Activated CD4-positive, CD25-positive, alpha-beta regulatory T cell treated with anti-CD3 and anti-CD28 coated beads, Interleukin-2, amount 50 U/mL, for 24 hours (primary cell): ENCODE measurements at places on chromosomes 5 and 9.

DNA sequence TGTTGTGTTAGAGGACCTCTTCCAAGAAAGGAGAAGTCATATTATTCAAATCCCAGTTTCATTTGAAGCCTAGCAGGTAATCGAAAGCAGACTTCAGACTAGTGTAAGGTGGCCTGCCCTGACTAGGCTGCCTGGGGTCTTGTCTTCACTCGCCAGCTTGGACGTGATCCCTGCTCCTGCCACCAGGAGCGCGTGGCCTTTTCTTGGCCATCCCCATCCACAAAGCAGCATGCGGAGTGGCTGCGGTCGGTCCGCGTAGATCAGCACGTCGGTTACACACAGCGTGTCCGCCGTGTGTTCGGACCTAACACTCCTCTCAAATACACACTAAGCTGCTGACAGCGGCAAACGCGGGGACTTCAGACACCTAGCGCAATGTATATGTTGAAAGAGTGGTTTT is 37.3 kb downstream of the CFAP77 start:
- no peak for ATAC-seq

- no peak for ATAC-seq
These were observed 459.9 kb upstream of the ZNF462 start for GRCh38 chr9:106403081-106403480.

- ATAC-seq = no peak
These were observed 126.1 kb downstream of the SNX18 start for GRCh38 chr5:54643685-54644106.

GRCh38 chr9:8838136-8838535 is 1038.6 kb upstream of the DMAC1 start:
- ATAC-seq = no peak

- no peak for ATAC-seq
These were observed 1.9 kb upstream of the FBXO38 start for GRCh38 chr5:148381906-148382305.

DNA sequence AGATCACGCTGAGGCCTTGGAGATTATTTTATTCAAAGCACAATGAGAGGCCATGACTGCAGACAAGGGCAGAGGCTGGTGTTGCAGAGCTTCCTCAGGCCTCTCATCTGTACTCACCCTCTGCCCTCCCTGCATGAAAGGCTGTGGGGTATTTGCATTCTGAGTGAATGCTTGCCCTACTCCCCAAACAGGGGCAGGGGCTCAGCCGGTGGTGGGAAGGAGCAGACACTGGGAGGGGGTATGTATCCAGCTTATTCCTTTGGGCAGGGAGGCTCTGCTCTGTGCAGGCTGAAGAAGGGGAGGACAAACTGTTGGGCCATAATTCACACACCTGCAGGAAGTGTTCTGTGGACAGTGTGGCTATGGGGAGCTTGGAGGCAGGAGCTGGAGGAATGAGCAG is 148.4 kb upstream of the PANK3 start:
- no peak for ATAC-seq

DNA sequence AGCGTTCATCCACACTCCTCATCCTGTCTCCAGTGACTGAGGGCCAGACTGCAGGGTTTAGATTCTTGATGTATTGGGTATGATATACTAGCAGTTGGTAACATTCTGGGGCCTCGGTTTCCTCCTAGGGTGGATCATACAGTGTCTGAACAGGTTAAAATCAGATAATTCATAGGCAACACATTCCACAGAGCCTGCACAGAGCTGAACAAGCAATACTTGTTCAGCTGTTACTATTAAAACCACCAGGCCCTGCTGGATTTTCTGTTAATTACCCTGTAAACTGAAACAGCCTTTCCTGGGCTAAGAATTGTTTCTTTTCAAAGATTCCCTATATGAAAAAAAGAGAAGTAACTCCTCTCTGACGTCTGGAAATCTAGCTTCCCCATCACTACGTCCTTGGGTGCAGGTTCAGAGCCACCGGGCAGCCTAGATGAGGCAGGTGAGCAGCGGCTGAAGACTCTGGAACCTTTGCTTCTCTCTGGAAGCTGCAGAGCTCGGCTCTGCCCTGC is 1313.5 kb upstream of the WWC1 start:
- no peak for ATAC-seq

GRCh38 chr9:121684381-121685145 is 33.1 kb downstream of the DAB2IP start:
- no peak for ATAC-seq

DNA sequence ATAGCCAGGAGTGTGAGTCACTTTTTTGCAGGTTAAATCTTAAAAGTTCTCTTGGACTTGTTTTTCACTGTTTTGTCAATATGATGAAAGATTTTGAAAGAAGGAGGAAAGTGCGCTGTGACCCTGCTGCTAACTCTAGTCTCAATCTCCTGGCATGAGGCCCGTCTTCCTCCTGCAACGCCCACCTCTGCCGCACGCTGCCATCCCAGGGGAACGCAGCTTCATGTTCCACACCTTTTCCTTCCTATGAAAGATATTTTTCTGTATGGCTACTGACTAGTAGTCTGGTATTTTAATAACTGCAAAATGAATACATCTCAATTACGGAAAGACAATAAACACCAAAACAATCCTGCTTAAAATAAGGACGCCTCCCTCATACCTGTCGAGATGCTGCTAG is 8.3 kb downstream of the PPIC start:
- ATAC-seq = no peak

- no peak for ATAC-seq
These were observed 19.2 kb upstream of the ZNF131 start for GRCh38 chr5:43101491-43101890.

DNA sequence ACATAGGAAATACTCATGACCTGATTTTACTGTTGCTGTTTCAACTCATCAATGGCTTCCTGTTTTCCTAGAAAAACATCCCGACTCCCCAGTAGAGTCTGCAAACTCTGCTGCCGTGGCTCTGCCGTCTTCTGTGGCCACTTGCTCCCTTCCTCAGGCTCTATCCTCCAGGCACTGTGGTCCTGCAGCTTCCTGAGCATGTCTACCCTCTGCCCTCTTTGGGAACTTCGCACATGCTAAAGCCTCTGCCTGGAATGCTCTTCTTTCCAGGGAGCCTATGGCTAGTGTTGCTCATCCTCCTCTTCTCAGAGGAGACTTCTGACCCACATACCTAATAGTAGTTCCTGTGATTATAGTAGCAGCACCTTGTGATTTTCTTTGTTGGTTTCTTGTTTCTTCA is 256.9 kb downstream of the MAN2A1 start:
- ATAC-seq = no peak

GRCh38 chr9:121156263-121156731 is 45.4 kb downstream of the RAB14 start:
- peak; percentile 88 for ATAC-seq

DNA sequence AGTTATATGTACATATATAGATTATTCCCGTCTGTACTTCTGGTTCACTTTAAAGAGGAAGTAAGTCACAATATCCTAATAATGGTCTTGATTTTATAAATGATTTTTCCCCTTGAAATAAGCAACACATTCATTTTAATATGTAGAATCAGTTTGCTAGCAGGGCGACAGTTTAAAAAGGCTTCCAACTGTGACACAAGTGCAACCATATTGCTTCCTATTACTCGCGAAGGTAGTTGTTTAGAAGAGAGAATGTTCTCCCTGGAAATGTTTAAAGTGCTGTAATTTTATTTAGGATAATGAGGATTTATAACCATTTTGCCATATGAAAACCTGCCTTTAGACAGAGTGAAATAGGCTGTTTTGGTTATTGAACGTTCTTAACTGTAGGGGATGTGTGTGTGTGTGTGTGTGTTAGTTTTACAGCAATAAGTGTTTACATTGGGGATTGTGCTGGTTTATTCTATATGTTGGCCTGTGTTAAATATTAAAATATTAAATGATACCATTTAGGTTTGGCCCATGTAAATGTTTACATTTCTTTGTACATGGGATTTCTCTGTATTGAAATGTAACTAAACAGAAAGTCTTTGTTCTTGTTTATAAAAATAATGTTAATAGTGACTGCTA is 138.3 kb downstream of the PBX3 start:
- ATAC-seq = no peak

DNA sequence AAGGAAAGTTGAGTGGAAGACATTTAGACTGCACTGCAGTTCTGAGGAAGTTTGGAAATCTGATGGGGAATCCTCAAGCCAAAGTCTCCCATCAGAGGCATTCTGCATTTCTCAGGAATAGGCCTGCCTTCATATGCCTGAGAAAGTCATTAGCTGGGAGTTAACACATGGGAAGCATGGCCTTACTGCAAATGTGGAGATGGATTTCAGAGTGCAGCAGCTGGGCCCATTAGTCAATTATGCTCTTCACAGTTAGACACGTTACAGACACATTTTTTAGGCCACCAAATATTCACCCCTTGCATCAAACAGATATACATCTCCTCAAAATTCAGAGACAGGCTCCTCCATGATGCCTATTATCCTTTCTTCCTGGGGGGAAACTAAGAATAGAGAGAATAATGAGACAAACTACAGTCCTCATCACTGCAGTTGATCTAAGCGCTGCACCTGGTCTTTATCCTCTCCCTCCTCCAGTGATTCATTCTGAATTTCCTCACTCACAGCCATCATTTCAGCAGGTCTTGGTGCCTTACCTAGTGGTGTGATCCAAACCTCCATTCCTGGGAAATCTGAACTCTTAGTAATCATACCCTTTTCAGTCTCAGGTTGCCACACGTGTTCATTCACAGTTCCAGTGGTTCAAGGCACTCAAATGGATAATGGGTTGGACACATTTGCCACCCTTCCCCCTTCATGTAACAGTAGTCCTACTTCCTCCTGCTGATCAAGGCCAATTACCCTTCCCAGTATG is 47.9 kb upstream of the PPP2CA start:
- no peak for ATAC-seq

- ATAC-seq = no peak
These were observed 104.4 kb downstream of the SMARCA2 start for GRCh38 chr9:2119566-2119965.

- no peak for ATAC-seq
These were observed 13.5 kb upstream of the WDR38 start for GRCh38 chr9:124839612-124840299.

DNA sequence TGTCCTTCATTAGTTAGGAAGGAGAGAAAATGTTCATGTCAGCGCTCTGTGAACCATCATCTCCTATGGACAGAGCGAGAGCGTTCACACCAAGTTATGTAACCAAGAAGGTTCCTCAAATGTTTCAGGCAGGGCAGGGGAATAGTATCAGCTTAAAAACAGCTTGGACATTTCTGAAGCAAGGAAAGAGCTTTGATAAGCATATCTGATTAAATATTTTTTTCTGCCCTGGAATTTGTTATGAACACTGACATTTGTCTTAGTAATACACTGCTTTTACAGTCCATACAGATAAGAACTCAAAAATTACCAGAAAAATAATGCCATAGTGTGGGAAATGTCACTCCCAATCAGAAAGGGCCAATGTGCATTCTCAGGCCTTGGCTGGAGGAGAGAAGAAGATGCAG is 66.3 kb upstream of the LIFR start:
- no peak for ATAC-seq

DNA sequence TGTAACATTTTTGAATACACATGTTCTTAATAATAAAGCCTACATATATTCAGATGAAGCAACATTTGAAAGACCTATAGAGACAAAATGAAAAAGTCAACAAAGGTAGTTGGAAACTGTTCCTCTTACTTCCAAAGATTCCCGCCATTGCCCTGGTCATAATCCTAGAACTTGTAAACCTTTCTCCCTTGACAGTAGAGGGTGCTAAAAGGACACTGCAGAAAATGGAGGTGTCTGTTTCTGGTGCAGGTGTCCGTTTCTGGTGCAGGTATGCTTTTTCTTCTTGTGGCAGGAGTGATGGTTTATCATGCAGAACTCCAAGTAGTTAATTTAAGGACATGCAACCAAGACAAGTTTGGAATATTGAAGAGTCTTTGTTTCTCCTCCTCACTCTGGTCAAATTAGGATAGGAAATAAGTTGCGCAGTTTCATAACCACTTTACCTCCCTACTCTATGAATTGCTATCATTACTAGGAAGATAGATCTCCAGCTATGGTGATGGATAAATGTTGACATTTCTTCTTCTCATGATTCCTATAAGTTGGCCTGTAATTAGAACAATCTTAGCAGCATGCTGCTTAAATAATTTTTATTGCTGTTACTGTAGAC is 56.0 kb upstream of the FAM174A start:
- no peak for ATAC-seq

DNA sequence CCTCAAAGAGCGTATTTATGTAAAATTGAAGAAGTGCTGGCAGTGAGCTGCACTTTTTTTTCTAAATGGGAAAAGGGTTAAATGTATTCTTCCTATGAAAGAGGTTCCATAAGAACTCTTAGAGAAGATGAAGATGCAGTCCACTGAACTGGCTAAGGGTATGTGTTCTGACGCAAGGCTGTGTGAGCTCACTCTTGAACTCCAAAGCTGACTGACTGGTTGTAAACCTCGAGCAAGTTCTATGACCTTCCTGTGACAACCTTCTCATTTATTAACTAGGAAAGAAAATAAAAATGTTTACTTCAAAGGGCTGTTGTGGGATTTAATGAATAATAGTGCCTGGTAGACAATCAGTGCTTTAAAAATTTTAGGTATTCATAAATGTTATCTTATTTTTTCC is 46.7 kb downstream of the POC5 start:
- ATAC-seq = no peak

GRCh38 chr5:43675357-43675756 is 72.4 kb downstream of the NNT start:
- no peak for ATAC-seq

- ATAC-seq = no peak
These were observed 375.6 kb upstream of the CLINT1 start for GRCh38 chr5:158234323-158235158.

DNA sequence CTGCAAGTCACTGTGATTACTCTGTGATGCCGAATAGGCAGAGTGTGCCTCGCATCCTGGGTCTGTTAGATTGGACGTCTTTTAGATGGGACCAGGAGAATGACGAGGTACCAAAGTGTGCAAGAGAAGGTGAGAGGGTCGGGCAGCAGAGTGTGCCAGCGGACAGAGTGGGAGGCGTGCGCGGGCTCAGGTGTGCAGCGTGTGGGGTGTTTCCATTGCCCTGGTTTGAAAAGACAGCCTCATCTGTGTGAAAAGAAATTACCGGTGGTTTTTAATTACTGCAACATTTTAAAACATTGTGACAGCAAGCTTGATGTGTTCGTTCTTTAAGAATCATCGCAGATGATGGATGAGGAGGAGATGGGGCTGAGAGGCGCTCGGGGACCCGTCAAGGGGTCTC is 4.2 kb upstream of the FAM163B start:
- no peak for ATAC-seq

DNA sequence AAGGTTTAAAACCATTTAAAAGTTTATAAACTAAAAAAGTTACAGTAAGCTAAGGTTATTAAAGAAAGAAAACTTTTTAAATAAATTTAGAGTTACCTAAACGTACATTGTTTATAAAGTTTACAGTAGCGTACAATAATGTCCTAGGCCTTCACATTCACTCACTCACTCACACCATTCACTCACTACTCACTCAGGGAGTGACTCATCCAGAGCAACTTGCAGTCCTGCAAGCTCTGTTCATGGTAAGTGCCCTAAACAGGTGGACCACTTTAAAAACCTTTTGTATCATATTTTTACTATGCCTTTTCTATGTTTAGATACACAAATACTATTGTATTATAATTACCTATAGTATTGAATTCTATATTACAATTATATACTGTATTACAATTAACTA is 190.8 kb upstream of the RASA1 start:
- ATAC-seq = peak; percentile 55

GRCh38 chr5:84816746-84817547 is 432.3 kb upstream of the EDIL3 start:
- ATAC-seq = no peak

GRCh38 chr5:160229190-160229742 is at the start of gene FABP6:
FABP6 (plus strand) TSS chr5:160229506; CDS start chr5:160229558, 52 bp downstream.
- no peak for ATAC-seq
